ENCODE measurements at places on chromosomes 7 and 10.

DNA sequence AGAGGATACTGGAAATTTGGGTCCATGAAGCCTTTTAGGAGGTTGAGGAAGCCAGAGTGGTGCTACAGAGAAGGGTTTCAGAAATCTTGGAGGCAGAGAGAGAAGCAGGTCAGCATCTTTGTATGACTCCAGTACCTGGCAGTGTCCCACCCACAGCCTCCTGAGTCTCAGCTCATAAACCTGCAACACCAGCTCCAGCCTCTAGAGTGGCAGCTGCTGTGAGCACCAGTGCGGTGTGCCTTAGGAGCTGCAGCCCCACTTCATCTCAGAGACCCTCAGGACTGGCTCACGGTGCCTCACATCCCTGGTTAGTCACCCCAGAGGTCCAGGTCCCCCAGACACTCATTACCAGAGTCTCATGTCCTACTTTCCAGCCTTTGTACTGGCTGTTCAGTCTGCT lies 84.8 kb upstream of the PRKAR2B start:
- no peak for DNase-seq

DNA sequence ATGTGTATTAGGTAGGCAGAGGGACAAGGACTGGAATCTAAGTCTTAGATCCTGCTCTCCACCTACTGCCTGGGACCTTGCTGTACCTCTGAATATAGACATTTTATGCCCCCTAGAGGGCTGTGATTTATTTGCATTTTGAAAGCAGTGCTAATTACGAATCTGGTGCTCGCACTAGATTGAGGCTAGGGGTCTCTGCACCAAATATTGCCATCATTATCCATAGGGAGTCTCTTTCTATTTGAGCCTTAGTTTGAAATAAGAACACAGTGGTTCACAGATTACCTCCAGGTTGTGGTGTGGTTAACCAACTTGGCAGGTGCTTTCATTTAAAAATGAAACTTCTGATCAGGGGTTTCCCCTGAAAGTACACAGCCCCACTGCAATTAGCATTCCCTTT lies 41.8 kb downstream of the CNNM1 start:
- DNase-seq = no peak

- DNase-seq = no peak
These were observed 69.8 kb downstream of the ORC5 start for GRCh38 chr7:104137971-104138370.

DNA sequence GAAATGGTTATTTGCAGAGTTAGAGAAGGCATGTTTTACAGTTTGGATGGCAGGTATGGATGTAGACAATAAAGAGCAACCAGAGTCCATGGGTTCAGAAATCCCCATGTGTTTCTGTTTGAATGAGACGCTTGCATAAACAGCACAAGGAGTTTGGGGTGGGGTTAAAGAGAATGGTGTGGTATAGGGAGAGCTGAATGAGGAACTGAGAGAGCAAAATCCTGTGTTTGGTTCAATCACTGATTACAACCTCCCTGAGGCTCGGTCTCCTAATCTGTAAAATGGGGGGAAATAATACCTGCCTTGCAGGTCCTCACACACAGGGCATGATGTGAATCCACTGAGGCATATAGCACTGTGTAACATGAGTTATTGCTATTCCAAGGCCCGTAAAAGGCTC lies 23.7 kb downstream of the CAV1 start:
- DNase-seq = no peak

GRCh38 chr10:82722273-82722672 lies 847.3 kb downstream of the NRG3 start:
- no peak for DNase-seq

GRCh38 chr10:6215683-6216484 lies 13.2 kb downstream of the PFKFB3 start:
- DNase-seq = no peak

GRCh38 chr10:71399946-71400345 lies 3.2 kb downstream of the CDH23 start:
- no peak for DNase-seq

DNA sequence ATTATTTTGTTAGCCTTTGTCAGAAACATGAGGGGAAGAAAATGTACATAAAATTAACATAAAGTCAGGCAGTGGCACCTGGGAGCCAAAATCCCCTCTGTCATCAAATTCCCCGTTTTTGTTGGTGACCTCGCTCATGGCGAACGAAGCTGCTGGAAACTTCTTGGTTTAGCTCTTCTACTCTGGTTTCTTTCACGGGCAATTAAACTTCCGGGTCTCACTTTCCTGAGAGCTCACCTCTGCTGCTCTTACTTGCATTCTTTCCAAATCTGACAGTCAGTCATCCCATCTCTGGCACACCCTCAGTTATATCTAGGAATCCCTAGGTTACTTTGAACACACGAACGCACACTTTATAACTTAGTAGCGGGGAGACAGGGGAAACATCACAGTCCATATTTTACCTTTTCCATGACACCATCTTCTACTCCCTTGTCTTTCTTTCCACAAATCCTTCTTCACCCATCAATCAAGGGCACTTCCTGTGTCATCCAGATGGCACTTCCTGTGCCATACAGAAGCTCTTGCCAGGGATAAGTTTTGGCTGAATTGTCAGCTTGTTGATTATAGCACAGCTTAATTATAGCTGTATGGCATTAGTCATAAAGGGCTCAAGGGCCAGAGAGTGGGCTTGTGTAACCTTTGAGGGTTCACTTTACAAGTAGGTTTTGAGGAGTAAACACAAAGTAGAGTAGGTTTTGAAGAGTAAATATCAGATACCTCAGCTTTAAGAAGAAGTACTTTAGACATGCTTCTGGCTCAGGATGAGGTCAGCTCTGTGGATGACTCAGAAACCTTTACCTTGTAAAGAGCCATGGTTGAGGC lies 105.1 kb downstream of the GATA3 start:
- DNase-seq = no peak
